Neuronal stem cell (in vitro differentiated cells): ENCODE measurements at places on chromosomes 4 and X.

DNA sequence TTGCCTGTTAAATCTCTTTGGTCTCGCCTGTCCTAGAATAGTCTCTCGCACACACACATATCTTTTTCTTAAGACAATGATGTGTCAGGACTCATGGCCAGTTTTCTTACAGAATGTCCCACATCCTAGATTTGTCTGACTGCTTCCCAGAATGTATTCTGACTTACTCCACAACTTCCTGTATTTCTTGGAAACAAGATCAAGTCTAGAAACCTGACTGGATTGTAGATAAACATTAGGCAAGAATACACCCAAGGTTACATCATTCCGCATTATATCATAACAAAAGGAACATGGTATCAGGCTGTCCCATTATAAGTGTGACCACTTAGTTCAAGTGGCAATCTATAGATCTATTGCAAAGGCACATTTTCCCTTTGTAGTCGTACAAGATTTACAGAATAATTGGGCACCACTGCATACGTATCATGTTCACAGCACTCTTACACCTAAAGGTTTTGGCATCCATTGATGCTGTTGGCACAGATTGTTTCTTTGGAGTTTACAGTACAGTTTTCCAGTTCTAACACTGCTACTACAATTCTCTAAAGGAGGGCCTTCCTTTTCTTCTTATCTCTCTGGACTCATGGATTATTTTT is 56.4 kb downstream of the FBXW7 start:
- H3K36me3 ChIP-seq = no peaks in the 10 kb centered on the region
- no peak overlapping the region for H3K4me3 ChIP-seq
- peaks cover 4% of the 10 kb centered on the region for H3K4me1 ChIP-seq
- no peak overlapping the region for H3K27ac ChIP-seq
- DNase-seq = no peak
- H3K27me3 ChIP-seq = no peaks in the 10 kb centered on the region

DNA sequence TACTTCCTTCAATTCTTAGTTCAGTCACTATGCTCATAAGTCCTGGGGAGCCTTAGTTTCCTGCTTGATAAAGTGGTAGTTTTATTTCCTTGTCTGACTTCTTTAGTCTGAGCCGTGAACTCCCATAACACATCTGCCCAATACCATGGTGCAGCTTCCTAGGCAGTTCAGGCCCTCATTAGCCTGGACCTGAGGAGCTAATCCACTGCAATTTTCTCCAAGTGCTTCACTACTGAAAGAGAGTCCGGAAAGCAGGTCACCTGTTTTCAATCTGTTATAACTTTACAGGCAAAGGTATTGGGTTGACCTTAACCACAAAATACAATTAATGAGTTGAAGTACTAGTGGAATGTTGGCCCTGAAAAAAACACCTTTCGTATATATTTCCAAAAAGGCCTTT is 245.4 kb upstream of the BOD1L1 start:
- no peaks in the 10 kb centered on the region for H3K36me3 ChIP-seq
- H3K4me1 ChIP-seq = no peaks in the 10 kb centered on the region
- no peak overlapping the region for H3K4me3 ChIP-seq
- no peak for DNase-seq
- no peaks in the 10 kb centered on the region for H3K27me3 ChIP-seq
- H3K27ac ChIP-seq = no peak overlapping the region

GRCh38 chr4:185013417-185014125 is 4.7 kb upstream of the HELT start:
- no peaks in the 10 kb centered on the region for H3K36me3 ChIP-seq
- no peak overlapping the region for H3K27ac ChIP-seq
- H3K27me3 ChIP-seq = peaks cover 87% of the 10 kb centered on the region
- peaks cover 6% of the 10 kb centered on the region for H3K4me1 ChIP-seq

DNA sequence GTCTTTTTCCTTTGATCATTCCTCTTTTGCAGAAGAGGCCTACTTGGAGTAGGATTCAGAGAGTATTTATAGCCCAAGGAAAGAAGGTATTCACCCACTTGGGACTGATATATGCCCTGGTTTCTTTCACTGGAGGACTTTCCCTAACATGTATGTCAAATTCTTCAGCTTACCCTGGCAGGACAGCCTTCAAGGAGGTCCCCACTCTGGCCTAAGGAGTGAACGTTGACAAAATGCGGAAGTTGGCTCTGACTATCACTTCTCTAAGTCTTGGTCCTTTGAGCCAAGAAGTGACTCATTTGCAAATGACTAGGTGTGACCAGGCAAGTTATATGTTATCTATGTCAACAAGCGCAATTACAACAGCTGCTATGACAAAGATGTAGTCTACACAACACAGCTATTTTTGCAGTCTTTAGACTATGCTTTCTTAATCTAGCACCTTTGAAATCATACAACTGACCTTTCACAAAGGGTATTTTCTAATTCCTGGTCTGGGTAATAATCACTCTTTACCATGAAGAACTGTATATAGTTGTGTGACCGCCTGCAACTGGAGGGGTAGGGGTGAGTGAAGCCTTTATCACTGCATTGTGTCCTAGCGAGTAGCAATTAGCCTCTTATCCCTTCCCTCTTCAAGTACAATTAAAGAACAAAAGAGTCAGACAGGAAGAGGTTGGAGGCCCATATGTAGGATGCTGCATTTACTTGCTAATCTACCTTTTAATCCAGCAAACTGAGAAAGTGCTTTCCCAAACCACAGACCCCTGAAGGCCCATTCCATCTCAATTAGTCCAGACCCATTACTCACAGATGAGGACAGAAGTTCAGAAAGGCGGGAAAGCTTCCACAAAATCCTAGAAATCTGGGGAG is 50.1 kb downstream of the RASGEF1B start:
- no peak for DNase-seq
- peaks cover 3% of the 10 kb centered on the region for H3K4me1 ChIP-seq
- H3K27ac ChIP-seq = no peak overlapping the region
- H3K27me3 ChIP-seq = no peaks in the 10 kb centered on the region
- H3K36me3 ChIP-seq = no peaks in the 10 kb centered on the region

GRCh38 chr4:182583703-182584415 is 333.3 kb downstream of the DCTD start:
- peaks cover 2% of the 10 kb centered on the region for H3K4me1 ChIP-seq

DNA sequence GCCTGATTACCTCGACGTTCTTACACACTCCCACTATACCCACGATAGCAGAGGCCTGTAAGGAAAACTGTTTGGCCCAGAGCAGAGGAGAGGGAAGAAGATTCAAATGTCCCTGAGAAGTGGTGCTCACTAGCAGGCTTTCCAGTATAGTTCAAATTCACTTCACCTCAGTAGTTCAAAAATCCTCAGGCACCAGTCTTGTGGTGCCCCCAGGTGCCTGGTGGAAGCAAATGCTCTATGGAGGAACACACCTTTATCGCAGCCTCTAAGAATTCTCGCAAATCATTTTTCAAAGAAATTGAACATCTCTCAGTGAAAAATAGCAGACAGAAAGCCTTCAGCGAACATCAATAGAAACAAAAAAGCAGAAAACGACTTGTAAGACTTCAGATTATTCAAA is 12.2 kb upstream of the MTMR1 start:
- no peak for DNase-seq
- no peaks in the 10 kb centered on the region for H3K27me3 ChIP-seq
- no peaks in the 10 kb centered on the region for H3K36me3 ChIP-seq
- H3K4me1 ChIP-seq = no peaks in the 10 kb centered on the region

- no peaks in the 10 kb centered on the region for H3K4me1 ChIP-seq
- H3K4me3 ChIP-seq = no peak overlapping the region
- no peak overlapping the region for H3K27ac ChIP-seq
- H3K36me3 ChIP-seq = no peaks in the 10 kb centered on the region
- no peak for DNase-seq
Observed at GRCh38 chr4:116243431-116243830, 841.9 kb downstream of the TRAM1L1 start.

GRCh38 chr4:172648471-172648870 is 520.1 kb upstream of the GALNT7 start:
- H3K4me3 ChIP-seq = no peak overlapping the region
- no peaks in the 10 kb centered on the region for H3K27me3 ChIP-seq
- H3K4me1 ChIP-seq = peaks cover 1% of the 10 kb centered on the region
- no peaks in the 10 kb centered on the region for H3K36me3 ChIP-seq
- no peak overlapping the region for H3K27ac ChIP-seq

DNA sequence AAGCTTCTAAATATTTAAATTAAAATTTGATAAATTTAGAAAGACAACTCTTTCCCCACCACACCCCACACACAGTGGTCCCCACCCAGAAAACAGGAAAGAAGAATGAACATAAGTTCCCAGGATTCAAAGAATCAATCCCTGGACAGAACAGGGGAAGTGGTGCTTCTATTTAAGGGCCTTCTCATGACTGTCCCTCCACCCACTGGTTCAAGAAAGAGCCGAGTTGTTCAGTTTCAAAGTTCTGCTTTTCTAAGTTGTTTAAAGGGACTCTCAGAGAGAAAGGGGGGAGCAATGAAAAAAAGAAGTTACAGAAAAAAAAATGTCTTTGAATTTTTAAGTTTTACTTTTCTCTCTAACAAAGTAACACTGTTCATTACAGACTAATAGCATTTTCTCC is 195.8 kb downstream of the PDGFC start:
- H3K27ac ChIP-seq = no peak overlapping the region
- H3K27me3 ChIP-seq = no peaks in the 10 kb centered on the region
- DNase-seq = no peak
- no peak overlapping the region for H3K4me3 ChIP-seq
- H3K4me1 ChIP-seq = peaks cover 7% of the 10 kb centered on the region
- H3K36me3 ChIP-seq = no peaks in the 10 kb centered on the region

DNA sequence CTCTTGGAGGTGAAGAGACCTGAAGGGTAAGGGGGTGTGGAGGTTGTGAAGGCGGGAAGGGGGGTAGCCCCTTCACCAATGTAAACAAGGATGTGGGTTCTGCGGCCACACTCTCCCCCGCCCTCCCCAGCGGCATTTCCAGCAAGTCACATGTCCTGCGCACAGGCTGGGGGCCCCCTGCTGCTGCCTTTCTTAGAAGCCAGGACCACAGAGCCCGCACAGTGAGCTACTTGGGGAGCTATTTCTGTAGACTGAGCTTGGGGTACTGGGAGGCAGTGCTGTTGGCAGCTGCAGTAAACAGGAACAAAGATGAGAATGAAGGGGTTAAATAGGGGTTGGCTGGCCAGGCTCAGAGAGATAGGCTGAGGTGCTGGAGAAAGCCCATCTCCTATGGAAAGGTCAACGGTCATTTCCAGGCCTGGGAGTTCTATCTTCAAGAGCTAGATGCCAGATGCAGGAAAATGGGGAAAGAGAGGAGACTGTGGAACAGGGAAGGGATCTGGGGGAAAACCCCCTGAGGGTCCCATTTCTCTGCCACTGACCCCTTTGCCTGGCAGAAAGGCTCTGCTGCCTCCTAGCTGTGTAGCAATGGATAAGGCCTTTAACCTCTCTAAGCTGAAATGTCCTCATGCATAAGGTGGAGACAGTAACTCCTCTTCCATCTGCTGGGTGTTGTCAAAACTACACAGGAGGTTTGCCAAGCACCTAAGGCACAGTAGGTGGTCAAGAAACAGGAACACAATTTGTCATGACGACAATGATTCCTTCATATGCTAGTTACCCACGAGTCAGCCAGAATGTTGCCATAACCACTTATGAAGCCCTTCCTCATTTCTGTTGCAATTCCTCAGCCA is 18.5 kb upstream of the PIM2 start:
- no peak overlapping the region for H3K4me3 ChIP-seq
- H3K4me1 ChIP-seq = peaks cover 3% of the 10 kb centered on the region
- peaks cover 42% of the 10 kb centered on the region for H3K36me3 ChIP-seq
- no peaks in the 10 kb centered on the region for H3K27me3 ChIP-seq
- DNase-seq = no peak
- H3K27ac ChIP-seq = no peak overlapping the region

GRCh38 chr4:137640838-137641158 is 108.5 kb upstream of the PCDH18 start:
- no peaks in the 10 kb centered on the region for H3K4me1 ChIP-seq
- H3K4me3 ChIP-seq = no peak overlapping the region
- no peaks in the 10 kb centered on the region for H3K36me3 ChIP-seq
- no peaks in the 10 kb centered on the region for H3K27me3 ChIP-seq

DNA sequence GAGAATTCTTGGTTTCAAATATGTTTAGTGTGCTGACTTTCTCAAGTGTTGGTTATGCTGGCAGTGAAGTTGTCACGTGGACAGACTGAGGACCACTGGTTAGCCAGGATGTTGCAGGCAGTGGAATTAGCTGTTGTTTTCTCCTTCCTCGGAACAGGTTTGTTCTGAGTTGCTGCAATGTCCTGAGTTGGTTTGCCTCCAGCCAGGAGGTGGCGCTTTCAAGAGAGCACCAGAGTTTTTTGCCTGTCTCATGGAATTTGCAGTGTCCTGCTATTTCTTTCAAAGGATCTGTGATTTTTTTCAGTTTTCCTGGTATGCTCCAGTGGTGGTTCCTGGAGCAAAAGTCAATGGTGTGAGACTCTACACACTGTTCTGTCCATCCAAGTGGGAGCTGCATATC is 158.1 kb upstream of the CXorf66 start:
- H3K27me3 ChIP-seq = no peaks in the 10 kb centered on the region
- no peak overlapping the region for H3K4me3 ChIP-seq
- H3K4me1 ChIP-seq = no peaks in the 10 kb centered on the region
- H3K27ac ChIP-seq = no peak overlapping the region

DNA sequence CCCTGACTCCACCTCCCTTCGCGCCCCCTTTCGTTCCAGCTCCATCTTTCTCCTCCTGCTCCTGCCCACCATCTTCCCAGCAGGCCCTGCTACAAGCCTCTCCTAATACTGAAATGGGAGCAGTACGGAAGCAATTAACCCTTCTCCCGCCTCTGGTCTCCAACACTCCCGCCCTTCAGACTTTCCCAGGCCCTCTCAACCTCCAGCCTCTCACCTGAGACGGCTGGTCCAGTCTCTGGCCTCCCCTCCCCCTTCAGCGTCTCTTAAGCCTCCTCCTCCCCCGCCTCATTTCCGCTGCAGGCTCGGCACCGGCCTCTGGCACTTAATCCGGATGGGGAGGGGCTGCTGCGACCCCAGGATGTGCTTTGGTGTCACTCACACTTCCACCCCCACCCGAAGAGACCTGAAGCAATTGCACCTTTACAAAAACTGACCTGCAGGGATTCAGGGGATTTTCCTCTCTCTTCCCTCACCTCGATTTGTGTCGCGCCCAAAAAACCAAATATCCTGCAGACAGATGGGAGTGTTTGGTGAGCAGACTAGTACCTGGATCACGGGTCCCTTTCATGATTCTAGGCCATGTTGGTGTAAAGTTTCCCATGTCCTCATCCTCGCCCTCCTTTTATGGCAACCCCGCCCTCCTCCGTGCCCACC is 657 bp downstream of the TCEAL8 start:
- H3K27me3 ChIP-seq = peaks cover 21% of the 10 kb centered on the region
- peaks cover 15% of the 10 kb centered on the region for H3K36me3 ChIP-seq
- DNase-seq = peak; percentile 45

DNA sequence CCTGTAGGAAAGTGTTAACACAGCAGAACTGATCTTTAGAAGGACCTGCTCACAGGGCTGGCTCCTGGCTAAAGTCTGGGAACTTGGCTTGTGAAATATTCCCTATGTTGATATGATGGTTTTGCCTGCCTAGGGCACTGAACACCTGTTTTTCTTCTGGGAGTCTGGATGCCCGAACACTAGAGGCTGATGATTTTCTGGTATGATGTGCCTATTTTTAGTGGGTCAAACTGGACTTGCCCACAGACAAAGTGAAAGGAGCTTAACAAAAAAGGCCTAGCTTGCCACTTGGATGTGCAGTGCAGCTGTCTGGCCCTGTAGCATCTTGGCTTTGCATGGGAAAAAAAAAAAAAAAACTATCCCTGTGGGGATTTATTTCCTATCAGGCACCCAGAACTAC is 39.1 kb downstream of the ZNF674 start:
- no peaks in the 10 kb centered on the region for H3K27me3 ChIP-seq
- no peak for DNase-seq
- no peak overlapping the region for H3K27ac ChIP-seq
- H3K4me1 ChIP-seq = no peaks in the 10 kb centered on the region
